ENCODE measurements at places on chromosomes 3 and 15.

DNA sequence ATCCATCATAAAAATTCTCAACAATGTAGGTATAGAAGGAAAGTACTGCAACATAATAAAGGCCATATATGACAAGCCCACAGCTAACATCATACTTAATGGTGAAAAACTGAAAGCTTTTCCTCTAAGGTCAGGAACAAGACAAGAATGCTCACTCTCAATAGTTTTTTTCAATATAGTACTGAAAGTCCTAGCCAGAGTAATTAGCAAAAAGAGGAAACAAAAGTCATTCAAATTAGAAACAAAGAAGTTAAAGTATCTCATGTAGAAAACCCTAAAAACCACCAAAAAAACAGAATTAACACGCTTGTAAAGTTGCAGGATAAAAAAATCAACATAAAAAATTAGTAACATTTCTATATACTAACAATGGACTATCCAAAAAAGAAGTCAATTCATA is 61.8 kb downstream of the MYH15 start:
- DNase-seq = no peak

DNA sequence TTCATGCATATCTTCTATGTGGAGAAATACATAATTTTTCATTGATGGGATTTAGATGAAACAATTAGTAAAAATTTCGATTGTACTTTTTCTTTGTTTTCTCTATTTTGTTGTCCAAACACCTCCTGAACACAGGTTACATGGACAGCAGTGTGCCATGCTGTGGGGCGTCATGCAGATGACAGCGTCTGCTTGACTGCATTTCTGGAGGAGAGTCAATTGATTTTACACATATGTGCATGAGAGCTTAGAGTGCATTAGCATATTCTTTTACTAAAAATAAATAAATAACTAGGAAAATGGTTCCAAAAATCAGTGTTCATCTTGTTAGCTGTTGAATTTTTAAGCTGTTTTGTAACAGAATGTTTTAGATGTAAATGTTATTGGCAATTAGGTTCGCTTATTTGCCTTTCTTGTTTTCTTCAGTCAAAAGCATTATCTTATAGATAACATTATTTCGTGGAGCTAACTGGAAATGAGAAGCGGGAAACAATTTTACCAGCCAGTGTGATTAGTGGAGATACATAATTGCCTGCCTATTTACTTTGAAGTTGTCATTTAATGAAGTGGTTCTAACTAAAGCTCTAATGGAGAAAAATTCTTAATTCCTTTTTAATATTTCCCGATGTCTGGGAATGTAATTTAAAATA is 82.7 kb upstream of the VGLL3 start:
- DNase-seq = no peak

DNA sequence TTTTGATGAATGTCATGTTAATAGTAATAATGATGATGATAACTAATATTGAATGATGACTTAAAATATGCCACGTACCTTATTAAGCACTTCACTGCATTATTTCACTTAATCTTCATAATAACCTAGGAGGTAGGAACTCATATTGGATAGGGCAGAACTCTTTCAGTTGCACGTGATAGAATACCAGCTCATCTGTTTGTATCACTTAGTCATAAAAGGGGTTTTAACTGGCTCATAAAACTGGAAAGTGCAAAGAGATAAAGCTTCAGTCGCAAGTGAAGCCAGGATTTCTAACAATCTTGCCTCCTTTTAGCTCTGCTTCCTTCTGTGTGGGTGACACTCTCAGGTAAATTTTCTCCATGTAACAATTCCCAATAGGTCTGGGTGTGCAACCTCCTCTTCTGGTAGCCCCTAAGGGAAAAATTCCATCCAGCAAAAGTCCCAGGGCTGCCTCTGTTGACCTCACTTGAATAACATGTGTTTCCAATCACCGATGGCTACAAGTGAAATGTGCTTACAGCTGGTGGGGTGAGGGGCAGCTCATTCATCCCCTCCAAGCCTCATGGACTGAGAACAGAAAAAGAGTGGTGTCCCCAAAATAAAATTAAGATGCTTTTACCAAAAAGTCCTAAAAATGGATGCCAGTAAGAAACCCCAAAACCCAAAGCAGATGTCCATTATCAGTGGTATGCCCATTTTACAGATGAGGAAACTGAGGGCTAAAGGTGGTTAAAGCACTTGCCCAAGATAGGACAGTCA is 9.3 kb downstream of the GXYLT2 start:
- peak; percentile 87 for DNase-seq

DNA sequence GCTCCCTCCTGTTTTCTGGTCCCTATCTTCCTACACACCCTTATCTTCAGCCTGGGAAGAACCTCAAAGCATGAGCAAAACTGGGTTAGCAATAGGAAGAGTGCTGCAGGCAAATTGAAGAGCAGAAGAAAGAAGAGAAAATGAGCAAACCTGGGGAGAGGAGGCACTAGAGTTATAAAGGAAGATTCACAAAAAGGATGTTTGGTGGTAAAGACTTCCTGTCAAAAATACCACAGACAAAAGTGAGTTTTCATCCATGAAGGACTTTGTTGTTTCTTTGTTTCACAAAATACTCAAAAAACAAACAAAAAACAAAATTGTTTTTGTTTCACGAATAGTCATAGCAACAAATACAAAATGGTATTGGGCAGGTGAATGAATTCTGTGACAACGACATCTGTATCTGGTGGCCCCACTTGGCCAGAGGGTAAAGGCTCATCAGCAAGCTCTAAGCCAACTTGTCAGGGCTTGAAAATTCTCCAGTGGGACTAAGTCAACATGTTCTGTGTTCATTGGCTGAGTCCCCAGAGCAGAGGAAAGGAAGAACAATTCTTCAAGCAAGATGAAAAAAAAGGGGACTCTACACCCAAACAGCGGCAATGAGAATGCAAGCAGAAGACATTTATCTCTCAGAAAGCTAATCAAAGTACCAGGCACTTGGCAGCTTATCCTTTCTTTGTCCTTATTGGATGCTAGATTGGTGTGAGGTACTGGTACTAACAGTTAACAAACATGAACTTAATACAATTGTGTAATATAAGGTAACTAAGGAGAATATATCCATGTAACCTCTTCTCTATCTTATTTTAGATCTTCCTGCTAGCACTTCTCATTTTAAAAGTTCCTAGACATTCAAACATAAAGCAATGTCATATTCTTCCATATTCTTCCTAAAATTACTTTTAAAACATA is 9.7 kb downstream of the ATP8B4 start:
- DNase-seq = no peak

DNA sequence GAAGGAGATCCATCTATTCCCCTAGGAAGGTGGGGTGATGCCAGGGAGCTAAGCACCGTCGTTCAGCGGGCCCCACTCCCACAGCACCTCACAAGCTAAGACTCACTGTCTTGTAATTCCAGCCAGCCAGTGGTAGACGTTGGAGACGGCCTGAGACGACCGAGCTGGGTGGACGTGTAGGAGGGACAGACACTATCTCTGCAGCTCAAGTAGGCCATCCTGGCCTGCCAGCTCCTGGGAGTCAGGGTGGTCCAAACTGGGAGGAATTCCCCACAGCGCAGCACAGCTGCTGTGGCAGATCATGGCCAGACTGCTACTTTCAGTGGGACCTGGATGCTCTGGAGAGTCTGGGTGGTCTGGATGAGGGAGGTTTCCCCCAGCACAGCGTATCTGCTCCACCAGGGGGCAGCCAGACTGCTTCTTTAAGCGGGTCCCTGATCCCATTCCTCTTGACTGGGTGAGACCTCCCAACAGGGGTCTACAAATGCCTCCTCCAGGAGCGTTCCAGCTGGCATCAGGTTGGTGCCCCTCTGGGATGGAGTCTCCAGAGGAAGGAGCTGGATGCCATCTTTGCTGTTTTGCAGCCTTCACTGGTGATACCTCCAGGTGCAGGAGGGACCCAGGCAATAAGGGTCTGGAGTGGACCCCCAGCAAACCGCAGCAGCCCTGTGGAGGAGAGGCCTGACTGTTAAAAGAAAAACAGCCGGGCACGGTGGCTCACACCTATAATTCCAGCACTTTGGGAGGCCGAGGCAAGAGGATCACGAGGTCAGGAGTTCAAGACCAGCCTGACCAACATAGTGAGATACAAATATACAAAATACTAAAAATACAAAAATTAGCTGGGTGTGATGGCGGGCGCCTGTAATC is 27.6 kb downstream of the GNB5 start:
- no peak for DNase-seq

DNA sequence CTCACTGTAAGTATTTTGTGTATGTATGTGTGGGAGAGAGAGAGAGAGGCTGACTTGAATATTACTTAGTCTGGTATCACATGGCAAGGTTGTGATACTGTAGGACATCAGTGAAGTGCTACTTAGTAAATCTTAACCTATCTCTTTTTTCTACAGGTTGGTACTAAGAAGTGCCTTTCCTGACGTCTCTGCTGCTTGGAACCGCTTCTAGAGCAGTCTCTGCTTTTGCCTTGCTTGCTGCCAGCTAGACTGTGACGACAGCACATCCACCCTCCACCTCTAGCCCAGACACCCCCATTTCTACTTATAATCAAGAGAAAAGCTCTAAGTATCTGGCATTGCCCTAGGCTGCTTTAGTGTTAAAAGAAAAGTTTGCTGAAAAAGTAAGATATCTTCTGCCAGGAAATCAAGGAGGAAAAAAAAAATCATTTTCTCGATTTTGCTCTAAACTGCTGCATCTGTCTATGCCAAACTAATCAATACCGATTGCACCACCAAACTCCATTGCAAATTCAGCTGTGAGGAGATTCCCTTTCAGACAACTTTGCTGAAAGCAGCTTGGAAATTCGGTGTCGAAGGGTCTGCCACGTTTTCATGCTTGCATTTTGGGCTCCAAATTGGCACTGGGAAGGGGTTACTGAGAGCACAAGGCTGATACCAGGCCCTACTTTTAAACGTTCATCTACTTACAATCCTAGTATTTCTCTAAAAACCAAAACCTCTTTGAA is 30.7 kb downstream of the MBNL1 start:
- DNase-seq = no peak

GRCh38 chr15:98753726-98754656 is 105.7 kb downstream of the IGF1R start:
- DNase-seq = peak; percentile 34

DNA sequence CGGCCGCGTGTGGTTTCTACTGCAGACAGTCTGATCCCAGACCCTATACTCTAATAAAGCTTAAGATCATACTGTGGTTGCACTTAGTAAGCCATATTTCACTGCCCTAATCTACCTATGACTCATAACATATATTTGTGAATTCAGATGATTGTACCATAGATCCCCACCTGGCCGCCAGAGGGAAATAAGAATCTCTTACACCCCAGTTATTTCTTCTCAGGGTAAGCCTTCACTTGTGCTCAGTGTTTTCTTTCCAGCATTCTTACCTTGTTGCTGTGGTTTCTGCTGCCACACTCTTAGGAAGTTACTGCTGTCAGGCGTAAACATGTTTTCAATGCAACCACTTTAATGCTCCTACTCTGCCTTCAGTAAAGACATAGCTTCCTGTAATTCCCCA is 105.9 kb downstream of the B3GALNT1 start:
- no peak for DNase-seq

DNA sequence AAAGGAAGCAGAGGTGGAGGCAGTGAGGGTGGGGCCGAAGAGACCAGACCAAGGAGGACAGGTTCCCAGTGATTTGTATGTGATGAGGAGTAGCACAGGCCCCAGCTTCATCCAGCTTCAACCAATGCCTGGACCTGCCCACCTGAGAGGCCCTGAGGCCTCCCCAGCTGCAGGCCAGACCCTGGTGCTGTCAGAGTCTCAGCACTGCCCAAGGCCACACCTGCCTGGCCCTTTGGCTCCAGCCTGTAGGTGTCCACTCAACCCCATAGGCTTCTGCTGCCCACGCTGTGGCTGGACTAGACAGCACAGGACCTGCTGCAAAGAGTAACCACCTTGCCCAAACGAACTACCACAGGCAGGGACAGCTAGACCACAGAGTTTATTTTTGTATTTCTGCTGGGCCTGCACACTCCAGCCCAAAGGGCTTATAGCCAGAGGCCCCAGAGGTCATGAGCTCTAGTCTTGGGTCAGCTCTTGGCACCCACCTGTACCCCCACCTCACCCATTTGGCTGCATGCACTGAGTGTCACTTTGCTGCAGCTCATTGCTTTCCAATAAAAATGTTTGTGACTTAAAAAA is 81.9 kb upstream of the CDV3 start:
- no peak for DNase-seq

GRCh38 chr15:47475336-47475735 is 242.0 kb upstream of the SEMA6D start:
- DNase-seq = no peak

- DNase-seq = no peak
These were observed 5.2 kb downstream of the GPX1 start for GRCh38 chr3:49352890-49353421.

DNA sequence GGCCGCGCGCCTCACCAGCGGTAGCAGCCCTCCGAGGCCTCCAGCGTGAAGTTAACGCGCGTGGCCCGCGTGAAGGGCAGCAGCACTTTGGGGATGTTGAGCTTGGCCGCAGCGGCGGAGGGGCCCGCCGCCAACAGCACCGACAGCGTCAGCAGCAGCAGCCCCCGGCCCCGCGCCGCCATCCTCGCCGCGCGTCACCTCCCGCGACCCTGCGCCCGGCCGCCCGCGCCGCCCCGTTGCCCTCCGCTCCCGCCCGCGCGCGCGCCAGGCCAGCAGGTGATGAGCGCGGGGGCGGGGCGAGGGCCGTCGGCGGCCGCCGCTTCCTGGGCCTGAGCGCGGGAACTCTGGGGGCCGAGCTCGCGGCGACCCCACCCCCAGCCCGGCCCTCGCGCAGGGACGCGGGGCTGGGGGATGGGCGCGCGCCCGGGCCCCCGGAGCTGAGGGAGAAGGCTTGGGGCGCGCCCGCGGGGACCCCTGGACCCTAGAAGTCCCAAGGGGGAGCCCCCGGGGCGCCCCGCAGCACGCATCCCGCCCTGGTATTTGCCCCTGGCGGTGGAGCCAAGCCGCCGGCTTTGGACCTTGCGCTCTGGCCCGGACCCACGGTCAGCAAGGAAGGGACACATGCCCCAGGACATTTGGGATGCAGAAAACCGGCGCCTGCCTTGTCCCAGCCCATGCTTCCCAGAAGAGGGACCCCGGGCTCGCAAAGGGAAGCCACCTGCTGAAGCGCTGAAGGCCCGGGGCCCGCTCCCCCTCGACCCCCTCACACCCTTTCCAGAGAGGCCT is at the start of gene NUP210:
NUP210 (minus strand) TSS at position 278 of the 786 bp plus-strand sequence; CDS start at position 182, 96 bp downstream.
- DNase-seq = no peak

DNA sequence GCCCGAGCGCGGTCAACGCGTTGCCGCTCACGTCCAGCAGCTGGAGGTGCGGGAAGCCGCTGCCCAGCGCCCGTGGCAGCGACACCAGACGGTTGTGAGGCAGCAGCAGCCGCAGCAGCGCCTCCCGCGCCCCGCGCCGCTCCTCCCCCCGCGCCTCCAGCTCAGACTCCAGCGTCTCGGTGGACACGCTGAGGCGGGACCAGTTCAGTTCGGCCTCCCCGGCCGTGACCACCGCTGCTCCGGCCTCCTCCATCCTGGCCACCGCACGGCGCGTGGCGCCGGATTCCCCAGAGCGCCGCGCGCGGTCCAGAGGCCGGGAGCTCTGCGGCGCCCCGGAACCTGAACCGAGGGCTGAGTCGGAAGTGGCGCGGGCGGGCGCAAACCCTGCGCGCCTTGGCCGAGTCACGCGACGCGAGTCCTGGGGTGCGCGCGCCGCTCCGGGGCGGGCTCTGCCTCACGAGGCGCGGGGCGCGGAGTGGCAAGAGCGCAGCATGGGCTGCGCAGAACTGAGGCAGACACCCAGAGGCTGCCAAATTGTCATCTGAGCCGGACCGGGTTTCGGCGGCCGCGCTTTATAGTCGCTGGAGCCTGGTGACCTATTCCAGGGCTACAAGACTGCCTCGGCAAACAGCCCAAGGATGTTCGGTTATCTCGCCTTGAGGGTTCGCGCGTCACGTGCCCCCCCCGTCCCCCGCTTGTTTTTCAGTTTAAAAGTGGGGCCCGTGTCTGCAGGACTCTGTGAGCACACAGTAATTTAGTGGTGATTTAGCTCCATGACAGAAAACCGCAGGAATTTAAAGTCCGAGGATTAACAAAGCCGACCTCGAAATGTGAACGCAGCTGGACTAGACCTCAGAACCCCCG is at the start of gene LRRC58:
LRRC58 (minus strand) TSS at position 364 of the 864 bp plus-strand sequence; CDS start at position 253, 111 bp downstream.
- DNase-seq = peak; percentile 94

Data from fibroblast of villous mesenchyme (primary cell).